Activated CD4-positive, alpha-beta T cell treated with anti-CD3 and anti-CD28 coated beads, Interleukin-2, amount 50 U/mL, for 24 hours (primary cell): ENCODE measurements at places on chromosomes 1 and 21.

DNA sequence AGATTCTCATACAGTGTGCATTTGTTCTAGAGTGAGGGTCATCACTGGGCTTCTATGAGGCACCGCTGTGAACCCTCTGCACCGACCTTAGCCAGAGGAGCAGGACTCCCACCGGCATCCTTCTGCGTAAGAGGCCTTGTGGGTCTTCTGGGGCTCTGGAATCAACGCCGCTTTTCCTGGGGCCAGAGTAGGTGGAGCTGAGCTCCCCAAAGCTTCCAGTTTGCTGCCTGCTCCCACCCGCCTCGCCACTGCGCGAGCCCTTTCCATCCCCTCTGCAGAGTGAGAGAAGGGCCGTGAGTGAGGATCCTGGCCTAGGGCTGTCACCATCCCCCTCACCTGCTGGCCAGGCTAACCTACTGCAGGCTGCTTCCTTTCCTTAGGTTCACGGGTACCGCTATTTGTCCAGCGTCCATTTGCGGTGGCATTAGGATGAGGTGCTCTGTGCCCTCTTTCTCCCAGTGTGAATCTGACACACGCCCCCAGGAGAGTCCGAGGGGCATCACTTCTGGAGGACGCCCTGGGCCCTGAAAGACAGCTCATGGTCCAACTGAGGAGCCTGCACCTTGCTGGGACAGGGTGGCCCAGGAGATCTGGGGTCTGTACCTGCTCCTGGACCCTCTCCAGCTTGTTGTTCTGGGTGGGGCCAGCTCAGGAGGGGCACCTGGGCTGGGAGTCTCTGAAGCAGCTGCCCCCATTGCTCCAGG lies 36.2 kb downstream of the UMODL1 start:
- no peak for DNase-seq

DNA sequence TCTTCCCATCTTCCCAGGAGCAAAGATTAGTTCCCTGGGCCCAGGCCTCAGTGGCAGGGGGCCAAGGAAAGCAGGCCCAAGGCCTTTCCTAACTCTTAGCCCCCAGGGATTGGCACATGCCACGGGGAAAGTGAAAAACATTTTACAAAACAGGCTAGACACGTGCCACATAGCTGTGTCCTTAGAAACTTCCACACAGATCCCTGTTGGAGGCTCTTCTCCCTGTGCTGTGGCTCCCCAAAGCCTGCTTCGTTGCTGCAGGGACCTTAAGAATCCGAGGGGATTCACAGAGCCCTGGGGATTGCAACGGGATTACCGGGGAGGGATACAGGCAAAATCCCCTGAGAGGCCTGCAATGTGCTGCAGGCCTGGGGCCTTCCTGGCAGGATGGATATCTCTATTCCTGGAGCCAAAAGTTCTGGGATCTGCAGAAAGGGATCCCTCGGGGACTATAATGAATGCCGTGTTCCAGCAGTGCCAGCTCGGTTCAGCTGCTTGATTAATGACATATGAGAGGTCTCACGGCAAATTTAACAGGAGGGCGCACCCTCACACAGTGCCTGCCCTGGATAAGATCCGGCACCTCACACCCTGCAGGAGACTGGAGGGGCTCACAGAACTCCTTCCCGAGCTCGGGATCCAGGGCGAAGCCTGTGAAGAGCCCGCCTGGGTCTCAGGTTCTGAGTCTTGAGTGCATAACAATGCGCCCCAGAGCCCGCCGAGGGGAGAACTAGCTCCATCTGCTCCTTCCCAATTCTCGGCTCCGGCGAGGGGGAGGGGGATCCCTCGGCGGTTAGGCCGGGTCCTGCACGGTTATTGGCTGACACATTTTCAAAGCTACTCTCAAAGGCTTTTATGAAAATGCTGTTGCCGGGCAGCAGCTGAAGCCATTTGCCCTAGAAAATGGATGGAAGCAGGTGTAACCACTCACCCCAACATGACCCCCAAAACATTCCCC lies 15.3 kb upstream of the RGS8 start:
- DNase-seq: no peak

GRCh38 chr1:18429654-18430053 lies 51.1 kb upstream of the KLHDC7A start:
- no peak for DNase-seq

DNA sequence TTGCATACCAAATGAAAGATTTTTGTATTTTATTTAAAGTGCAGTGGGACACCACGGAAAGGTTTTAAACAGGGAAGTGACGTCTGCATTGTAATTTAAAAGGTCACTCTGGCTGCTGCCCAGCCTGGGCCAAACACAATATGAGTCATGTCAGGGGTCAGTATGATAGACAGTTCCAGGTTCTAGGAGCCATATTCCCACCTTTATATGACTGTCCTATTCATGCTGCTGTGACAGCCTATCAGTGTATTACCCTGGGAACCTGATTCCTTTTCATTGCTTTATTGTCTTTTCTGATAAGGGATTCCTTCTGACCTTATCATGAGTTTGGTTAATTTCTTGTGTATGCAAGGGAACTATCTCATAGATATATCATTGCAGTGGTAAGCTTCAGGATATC lies 5.3 kb downstream of the VANGL1 start:
- no peak for DNase-seq

GRCh38 chr21:26388731-26389231 lies 184.3 kb downstream of the CYYR1 start:
- no peak for DNase-seq

- DNase-seq: no peak
These were observed 389.9 kb downstream of the PLPP3 start for GRCh38 chr1:56189454-56189853.

- DNase-seq: no peak
These were observed 446.6 kb downstream of the PLA2G4A start for GRCh38 chr1:187275346-187275745.

DNA sequence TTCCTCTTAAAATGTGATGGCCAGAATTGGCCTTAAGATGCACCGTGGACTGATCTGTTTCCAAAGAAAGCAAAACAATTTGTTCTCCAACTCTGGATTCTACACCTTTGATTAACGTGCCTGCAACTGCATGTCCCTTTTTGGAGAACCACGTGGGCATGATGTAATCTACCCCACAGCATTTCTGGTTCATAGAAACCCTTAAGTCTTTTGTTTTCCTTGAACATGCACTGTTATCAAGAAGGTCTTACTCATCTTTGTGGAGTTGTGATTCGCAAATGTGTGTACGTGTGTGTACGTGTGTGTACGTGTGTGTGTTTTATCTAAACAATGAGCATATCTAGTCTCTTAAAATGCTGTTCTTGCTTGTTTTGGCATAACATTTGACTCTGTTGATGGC lies 57.8 kb downstream of the LPAR3 start:
- DNase-seq: no peak

DNA sequence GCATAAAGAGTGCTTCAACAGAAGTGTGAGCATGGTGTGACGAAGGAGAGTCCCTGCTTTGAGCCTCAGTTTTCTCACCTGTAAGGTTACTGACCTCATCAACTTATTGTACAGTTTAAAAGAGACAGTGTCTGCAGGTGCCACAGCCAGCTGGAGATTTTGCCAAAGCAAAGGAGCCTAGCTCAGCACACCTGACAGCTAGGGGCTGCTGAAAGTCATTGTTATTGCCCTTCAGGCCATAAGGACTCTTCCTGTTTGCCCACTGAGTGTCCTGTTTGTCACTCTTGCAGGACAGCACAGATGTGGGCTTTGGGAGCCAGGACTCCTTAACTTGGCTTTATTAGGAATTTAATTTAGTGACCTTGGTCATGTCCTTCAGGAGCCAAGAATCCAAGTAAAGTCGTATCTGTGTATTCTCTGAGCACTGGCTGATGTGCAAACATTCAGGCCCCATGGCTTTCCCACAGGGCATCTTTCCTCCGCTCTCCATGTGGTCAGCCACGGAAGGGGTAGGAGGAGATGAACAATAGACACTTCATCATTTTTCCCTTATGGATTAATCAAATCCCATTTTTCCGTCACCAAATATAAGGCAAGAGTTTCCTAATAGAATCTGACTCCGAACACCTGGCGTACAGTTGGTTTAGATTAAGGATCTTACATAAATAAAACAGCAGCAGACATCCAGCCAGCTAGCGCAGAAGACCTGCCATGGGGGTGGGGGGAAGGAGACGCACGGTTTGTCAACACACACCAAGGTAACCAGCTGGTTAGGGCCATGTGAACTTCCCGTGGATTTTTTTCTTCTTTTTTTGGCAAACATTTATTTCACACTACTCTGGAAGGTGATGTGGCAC lies 43.1 kb upstream of the KANK4 start:
- DNase-seq: no peak

DNA sequence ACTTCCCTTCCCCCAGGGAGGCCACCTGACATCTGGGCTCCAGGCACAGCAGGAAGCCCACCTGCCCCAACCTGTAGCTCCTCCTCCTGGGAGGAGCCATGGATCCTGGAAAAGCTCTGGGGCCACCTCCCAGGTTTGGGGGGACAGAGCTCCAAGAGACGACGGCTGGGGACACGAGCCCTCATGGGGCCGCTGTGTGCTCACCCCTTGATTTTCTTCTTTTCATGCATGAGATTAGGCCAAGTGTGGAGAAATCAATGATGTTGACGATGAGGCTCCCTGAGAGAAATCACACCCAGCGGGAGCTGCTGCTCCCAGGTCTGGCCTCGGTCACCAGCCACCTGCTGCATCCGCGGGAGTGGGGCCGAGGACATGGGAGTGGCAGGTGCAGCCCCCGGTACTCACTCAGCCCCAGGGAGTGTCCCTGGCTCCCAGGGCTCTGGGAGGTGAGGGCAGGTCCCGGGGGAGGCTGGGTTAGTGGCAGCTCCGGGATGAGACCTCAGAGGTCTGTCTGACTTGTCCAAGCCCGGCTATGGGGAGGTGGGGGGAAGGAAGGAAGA lies 8.7 kb downstream of the TNFRSF14 start:
- DNase-seq: no peak

- no peak for DNase-seq
These were observed 60.3 kb downstream of the UBR4 start for GRCh38 chr1:19149736-19150135.

DNA sequence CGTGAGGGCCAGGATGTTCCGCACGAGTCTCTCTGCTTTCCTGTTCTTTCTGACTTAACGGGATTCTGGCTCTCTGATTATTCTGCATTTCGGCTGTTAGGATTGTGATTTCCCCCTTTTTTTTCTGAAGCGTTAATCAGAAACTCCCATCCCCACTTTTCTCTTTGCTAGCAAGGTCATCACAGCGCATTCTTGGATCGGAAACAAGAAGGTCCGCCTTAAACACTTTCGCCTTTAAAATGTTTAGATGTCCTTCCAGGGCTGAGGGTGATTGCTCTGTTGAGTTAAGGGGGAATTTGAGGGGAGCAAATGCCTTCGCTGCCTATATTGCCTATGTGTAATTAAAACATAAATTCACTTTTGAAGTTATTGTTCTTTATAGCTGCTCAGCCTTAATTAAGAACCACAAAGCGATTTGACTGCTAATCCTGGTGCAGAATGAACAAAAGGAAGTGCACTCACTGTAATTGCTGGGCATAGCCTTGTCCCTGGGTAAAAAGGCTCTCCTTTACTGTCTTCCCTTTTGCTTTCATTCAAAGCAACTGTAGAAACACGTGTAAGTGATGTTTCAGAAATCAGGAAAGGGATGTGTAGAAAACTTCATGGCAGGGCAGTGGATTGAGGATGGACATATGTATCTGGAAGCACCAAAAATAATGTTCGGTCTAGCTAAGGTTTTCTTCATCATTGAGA lies 1.2 kb downstream of the LAMC1 start:
- no peak for DNase-seq

DNA sequence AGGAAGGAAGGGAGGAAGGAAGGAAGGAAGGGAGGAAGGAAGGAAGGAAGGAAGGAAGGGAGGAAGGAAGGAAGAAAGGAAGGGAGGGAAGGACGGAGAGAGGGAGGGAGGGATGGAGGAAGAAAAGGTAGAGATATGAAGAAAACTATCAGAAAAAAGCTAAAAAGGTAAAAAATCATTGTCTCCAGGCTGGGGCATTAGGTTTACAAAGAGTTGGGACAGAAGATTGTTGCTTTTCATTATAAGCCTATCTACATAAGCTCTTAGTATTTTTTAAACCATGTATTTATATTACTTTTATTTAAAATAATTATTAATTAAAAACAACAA lies 7.2 kb upstream of the PINK1 start:
- DNase-seq: no peak

DNA sequence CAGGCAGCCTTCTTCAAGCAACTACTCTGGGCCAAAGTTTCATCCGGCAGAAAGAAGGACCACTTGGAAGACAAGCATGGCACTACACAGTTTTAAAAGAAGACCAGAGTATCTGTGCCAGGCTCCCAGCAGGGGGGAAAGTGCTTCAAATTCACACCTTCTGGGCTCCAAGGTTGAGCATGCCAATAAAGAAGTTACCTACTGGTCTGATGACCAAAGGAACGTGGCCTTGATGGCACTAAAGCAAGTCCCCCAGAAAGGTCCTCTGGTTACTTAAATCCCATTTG lies 73.5 kb downstream of the CD46 start:
- DNase-seq: no peak

GRCh38 chr1:8147956-8148355 lies 121.8 kb upstream of the ERRFI1 start:
- no peak for DNase-seq

- no peak for DNase-seq
These were observed 97.1 kb upstream of the C1orf87 start for GRCh38 chr1:60170709-60171108.

DNA sequence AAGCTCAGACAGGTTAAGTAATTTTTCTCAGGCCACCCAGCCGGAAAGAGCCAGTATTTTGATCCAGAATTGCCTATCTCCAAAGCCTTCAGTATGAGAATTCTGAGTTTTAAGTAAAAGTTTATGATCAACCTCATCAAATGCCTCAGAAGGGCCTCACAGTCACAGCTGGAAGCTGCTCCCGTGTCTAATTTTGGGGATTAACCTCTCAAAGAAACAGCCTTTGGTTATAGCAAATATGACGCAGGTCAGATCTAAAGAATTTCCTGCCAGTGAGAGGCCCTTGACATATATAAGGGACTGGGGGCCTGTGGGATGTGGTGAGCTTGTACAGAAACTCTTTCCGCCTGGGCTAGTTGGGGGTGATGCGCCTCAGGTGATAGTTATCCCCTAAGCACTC lies 2.3 kb downstream of the EXTL1 start:
- DNase-seq: no peak

GRCh38 chr1:98388441-98388840 lies 273.1 kb upstream of the SNX7 start:
- DNase-seq: no peak

DNA sequence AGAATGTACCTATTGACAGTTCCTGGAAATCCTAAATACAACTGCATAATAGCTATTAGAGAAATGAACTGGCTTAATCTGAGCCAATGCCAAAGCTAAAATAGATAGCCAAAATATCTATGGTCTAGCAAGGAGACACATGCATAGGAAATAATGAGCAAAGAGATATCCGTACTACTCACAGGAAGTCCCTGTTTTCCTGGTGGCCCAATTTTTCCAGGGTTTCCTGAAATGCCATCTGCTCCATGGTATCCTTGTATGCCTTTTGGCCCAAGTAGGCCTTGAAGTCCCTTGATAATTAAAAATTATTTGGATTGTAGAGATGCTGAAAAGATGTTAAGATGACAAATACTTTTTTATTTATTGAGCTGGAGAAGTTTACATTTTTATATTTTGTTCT lies 108.4 kb upstream of the ZNHIT6 start:
- DNase-seq: no peak
